Activated naive CD8-positive, alpha-beta T cell treated with anti-CD3 and anti-CD28 coated beads, Interleukin-2, amount 50 U/mL, for 16 hours (primary cell): ENCODE measurements at places on chromosomes 16 and 17.

- DNase-seq, result no peak
Measured at GRCh38 chr17:74452033-74452840, 14.2 kb upstream of the CD300A start.

GRCh38 chr17:68878226-68878885 lies 76.8 kb downstream of the ABCA8 start:
- no peak for DNase-seq

DNA sequence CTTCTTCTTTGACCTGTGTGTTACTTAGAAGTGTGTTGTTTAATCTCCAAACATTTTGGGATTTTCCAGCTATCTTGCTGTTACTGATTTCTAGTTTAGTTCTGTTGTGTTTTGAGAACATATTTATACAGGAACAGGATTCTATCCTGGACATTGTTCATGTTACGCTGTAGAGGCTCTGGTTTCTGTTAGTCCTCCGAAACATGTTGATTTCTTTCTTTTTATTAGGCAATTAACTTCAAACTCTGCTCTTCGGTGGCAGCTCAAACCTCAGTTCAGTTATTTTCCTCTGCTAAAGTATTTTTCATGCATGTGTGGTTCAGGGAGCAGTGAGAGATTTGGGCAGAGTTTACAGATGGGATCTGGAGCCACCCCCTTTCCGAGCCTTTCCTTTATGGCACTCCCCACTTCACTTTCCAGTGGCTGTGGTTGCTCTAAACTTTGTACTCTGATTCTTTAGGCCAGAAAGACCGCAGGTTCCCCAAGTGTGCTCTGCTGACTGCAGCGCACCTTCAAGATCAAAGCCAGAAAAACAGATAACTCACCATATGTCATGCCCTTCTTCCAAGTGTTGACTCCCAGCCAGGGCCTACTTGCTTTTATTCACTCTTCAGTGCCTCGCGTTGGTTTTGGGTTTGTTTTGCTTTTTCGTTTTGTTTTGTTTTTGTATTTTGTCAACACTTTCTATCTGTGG lies 77.6 kb upstream of the KSR1 start:
- DNase-seq, result no peak

DNA sequence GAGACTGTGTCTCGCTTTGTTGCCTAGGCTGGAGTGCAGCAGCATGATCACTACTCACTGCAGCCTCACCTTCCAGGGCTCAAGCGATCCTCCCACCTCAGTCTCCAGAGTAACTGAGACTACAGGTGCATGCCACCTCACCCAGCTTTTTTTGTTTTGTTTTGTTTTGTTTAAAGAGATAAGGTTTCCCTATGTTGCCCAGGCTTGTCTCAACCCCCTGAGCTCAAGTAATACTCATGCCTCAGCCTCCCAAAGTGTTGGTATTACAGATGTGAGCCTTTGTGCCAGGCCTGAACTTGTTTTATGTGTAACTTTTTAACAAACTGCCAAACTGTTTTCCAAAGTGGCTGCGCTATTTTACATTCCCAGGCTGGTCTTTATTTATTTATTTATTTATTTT lies 41.8 kb upstream of the NUDT7 start:
- no peak for DNase-seq

GRCh38 chr17:47310186-47310733 lies 13.5 kb upstream of the EFCAB13 start:
- no peak for DNase-seq

- peak; percentile 20 for DNase-seq
Measured at GRCh38 chr16:87806641-87807546, 41.1 kb upstream of the KLHDC4 start.

DNA sequence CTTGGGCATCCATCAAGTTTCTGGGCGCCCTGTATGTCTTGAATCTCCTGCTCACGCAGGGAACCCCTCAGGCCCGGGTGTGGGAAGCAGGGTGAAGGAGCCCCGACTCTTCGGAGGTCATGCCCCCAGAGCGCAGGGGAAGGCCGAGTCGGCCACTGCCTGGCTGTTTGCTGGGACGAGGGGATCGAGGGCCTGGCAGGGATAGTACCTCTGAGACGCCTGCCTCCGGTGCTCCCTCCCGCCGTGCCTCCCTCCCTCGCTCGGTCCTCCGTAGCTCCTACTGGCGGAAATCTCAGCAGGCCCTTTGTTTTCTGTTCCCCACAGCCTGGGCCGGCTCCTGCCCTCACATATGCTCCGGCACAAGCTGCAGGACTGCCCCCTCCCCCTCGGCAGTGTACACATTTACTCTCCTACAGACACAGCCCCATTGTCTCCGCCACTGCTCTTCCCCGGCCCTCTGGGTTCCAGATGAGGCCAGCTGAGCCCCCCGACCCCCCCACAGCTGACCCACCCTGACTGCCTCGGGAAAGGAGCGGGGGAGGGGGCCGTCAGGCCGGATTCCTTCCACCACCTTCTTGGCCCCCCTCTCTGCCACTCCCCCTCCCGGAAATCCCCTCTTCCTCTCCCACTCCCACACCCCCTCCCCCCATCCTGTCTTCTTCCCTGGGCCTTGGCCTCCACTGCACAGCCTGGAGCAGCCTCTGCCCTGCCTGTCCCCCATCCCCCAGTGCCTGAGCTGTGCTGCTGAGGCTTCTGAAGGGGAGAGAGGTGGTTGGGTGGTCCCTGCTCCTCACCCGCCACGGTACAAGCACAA lies 1.4 kb downstream of the TRAF4 start:
- DNase-seq, result no peak

- no peak for DNase-seq
Measured at GRCh38 chr17:72125742-72126141, 4.9 kb downstream of the SOX9 start.

- no peak for DNase-seq
Measured at GRCh38 chr17:15475631-15476354, 8.4 kb upstream of the CDRT4 start.

- no peak for DNase-seq
Measured at GRCh38 chr16:75204410-75204758, 2.6 kb downstream of the CTRB2 start.

DNA sequence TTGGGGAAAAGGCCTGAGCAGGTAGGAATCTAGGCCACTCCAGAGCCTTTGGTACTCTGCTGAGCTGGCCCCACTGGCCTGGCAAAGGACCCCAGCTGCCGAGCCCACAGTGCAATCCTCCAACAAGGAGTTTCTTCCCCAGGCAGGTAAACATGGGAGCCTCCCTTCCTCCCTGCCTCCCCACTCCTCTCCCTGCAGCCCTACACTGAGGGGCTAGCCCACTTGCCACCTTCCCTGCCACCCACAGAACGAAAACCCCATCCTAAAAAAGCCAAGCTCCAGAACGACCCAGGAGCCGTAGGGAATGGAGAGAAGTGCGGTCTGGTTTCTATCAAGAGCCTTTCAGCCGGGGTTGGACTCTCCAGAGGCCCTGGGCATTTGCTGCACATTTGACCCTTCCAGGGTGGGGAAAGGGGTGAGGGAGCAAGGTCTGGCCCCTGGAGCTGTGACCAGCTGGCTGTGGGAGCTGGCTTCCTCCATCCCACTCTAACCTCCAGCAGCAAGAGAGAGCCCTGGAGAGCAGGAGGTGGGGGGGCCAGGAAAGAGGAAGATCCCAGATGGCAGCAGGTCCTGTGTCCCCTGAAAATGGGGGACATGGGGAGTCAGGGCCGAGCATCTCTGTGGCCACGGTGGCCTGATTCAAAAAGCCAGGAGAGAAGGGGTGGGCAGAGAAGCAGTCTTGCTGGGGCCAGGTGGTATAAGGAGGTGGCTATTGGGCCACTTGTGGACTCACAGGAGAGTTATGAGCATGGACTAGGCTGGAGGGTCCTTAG lies 1.3 kb downstream of the HID1 start:
- DNase-seq, result no peak

- no peak for DNase-seq
Measured at GRCh38 chr17:66942451-66943264, 21.8 kb upstream of the CACNG4 start.

DNA sequence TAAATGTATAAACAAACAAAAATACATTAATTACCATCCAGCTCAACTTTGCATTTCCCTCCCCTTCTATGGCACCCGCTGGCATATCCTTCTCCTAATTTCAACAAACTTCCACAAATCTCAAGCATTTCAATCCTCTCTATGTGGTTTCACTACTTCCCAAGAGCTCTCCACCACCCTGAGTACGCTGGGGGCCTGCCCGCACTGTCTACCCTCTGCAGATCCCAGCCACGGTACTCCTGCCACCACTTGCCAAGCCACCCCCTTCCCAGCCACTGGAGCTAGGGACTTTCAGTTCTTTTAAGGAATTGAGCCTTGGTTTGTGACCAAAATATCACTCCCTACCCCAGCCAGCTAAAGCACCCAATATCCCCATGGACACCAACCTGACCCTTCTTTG lies 1.9 kb downstream of the TK2 start:
- DNase-seq, result no peak

DNA sequence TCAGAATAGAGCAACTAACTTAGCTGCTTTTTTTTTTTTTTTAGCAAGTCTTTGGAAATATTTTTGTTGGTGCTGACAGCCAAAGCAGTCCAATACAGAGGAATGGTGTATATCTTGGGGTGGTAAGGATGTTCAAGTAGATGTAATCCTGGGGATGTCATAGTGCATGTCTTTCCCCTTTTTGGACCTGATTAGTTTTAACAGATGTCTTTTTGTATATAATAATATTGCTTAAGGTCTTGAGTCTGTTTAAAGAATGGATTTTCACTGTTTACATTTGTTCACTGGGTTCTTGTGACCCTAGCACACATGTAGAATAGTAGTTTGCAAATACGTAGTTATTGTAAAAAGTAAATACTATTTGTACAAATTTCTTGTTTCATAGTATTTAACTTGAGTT lies 7.9 kb downstream of the TAF15 start:
- DNase-seq, result no peak

GRCh38 chr16:31361201-31362110 lies 6.5 kb downstream of the ITGAX start:
- no peak for DNase-seq
